ENCODE measurements at places on chromosomes 4 and X. TPM values are rescaled to one million over a fixed set of nuclear protein-coding genes. Genes with fewer than 3 reads are reported as not detected.

The TMA16 gene
- 38.3 TPM for total RNA-seq

The CFAP99 gene
- not detected for total RNA-seq

The FAM47E gene
- total RNA-seq, result not detected

The AMTN gene
- total RNA-seq, result not detected

The FGF13 gene
- total RNA-seq, result not detected

The SYN1 gene
- 0.22 TPM for total RNA-seq

The PCDH11X gene
- not detected for total RNA-seq

The PABPC1L2A gene
- not detected for total RNA-seq

The CXCL8 gene
- total RNA-seq, result 9.0 TPM

The ARMCX1 gene
- total RNA-seq, result 0.34 TPM

The TTC29 gene
- not detected for total RNA-seq

The CT55 gene
- not detected for total RNA-seq

The KDM6A gene
- total RNA-seq, result 15.0 TPM

The GPR119 gene
- total RNA-seq, result not detected

The TENT5D gene
- total RNA-seq, result not detected

The F9 gene
- not detected for total RNA-seq

The AKAP4 gene
- not detected for total RNA-seq

The L1CAM gene
- 18.2 TPM for total RNA-seq

The KLHL13 gene
- total RNA-seq, result 0.22 TPM

The SPATA4 gene
- 0.12 TPM for total RNA-seq

The FRMPD3 gene
- total RNA-seq, result 0.05 TPM

The PLXNB3 gene
- 3.3 TPM for total RNA-seq

The ZNF827 gene
- total RNA-seq, result 3.2 TPM

The TCEAL7 gene
- total RNA-seq, result not detected

The LPAR4 gene
- not detected for total RNA-seq

The TRIM60 gene
- not detected for total RNA-seq

The STBD1 gene
- total RNA-seq, result 12.7 TPM

The IQCM gene
- total RNA-seq, result not detected

The AMBN gene
- not detected for total RNA-seq

The TRAM1L1 gene
- 0.45 TPM for total RNA-seq

The PCDH19 gene
- not detected for total RNA-seq

The F11 gene
- not detected for total RNA-seq

The FAAH2 gene
- total RNA-seq, result 0.13 TPM

The TCEAL6 gene
- not detected for total RNA-seq

The NKX3-2 gene
- total RNA-seq, result 0.09 TPM

The INTS12 gene
- 15.9 TPM for total RNA-seq

The GRIA3 gene
- not detected for total RNA-seq

The BEX1 gene
- total RNA-seq, result not detected

The MND1 gene
- total RNA-seq, result 12.3 TPM

The ENPEP gene
- total RNA-seq, result 0.02 TPM

The ZXDA gene
- 1.8 TPM for total RNA-seq
